Fibroblast of lung (primary cell): ENCODE measurements at places on chromosomes 12 and 14.

GRCh38 chr12:43692064-43692463, 66.5 kb downstream of the PUS7L start:
- peak; percentile 56 for DNase-seq

DNA sequence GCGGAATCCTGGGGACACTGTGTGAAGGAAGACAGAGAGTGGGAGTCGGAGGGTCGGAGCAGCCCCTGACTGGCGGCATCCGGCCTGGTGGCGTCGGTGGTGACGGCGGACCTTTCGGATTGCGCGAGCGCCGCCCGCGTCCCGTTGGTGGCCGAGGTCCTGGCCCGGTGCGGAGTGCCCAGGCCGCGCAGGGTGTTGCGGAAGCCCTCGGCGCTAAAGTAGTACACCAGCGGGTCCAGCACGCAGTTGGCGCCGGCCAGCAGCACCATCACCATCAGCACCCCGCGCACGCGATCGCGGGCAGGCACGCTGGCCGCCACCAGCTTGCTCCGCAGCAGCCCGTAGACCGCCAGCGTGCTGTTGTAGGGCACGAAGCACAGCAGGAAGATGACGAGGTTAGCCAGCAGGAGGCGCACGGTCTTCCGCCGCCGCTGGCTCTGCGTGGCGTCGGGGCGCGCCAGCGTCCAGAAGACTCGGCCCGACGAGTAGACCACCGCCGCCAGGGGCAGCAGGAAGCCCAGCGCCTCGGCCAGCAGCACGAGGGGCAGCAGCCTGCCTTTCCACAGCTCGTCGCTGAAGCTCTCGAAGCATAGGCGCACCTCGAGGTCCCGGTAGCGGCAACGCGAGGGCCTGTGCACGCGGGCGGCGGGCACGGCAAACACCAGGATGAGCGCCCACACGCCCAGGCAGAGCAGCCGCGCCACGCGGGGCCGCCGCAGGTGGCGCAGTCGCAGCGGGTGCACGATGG, 13.1 kb upstream of the CHD4 start:
- peak; percentile 63 for DNase-seq

DNA sequence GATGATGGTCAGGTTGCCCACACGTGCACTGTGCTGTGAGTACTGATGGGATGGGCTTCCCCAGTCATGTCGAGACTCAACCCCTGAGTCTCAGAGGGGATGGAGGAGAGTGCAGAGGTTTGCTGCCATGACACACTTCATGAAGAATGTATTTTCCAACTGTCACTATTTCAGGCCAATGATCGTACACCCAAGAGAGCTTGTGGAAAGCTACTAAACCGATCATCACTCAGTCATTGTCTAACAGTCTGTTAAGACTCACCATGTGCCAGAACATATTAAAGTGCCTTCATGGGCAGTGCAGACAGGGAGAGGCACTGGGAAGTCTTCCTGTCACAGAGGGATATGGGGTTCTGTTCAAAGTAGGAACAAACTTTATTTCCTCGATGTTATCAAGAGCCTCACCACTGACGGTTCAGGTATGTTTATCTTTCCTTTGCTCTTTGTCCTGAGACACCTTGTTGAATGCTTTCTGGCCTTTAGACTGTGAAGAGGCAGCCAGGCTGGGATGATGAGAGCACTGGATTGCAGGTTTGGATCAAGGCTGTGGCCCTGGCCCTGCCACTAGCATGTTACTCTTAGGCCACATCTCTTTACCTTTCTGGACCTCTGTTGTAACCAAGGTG, 41.6 kb upstream of the NTF3 start:
- DNase-seq = no peak

GRCh38 chr12:47188576-47189441, 109.0 kb upstream of the AMIGO2 start:
- peak; percentile 83 for DNase-seq

- no peak for DNase-seq
Measured at GRCh38 chr12:83128540-83128939, 441.8 kb downstream of the TMTC2 start.

DNA sequence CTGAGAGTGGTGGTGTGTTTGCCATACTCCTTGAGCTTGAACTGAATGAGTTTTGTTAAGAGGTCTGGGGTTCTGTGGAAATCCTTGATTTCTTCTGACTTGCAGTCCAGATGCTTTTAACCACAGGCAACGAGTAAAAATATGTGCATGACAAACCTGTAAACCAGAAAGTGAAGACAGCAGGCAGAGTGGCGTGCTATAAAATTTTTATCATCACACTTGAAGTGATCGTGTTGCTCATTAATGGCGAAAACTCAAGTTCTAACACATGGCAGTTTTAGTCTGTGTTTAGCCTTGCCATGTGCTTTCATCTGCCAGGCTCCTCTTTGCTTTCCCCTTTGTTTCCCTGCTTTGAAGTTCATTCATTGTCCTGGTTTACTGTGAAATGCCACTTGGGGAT, 28.0 kb downstream of the TXNRD1 start:
- DNase-seq = peak; percentile 39

- DNase-seq = peak; percentile 61
Measured at GRCh38 chr12:121181181-121181580, 28.7 kb upstream of the P2RX4 start.

DNA sequence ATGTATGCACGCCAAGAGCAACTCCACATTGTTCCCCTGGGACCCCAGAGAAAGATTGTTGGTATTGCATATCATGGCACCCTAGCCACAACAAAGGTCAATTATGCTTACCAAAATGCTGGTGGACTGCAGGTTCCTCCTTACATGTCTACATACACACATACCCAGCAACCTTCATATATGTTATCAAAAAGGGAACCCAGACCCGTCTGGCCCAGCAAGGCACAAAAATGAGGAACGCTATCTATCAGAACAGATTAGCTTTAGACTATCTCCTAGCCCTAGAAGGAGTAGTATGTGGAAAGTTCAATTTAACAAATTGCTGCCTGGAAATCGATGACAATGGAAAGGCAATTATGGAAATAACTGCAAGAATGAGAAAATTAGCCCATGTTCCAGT, 61.5 kb downstream of the DHRS2 start:
- DNase-seq = no peak

DNA sequence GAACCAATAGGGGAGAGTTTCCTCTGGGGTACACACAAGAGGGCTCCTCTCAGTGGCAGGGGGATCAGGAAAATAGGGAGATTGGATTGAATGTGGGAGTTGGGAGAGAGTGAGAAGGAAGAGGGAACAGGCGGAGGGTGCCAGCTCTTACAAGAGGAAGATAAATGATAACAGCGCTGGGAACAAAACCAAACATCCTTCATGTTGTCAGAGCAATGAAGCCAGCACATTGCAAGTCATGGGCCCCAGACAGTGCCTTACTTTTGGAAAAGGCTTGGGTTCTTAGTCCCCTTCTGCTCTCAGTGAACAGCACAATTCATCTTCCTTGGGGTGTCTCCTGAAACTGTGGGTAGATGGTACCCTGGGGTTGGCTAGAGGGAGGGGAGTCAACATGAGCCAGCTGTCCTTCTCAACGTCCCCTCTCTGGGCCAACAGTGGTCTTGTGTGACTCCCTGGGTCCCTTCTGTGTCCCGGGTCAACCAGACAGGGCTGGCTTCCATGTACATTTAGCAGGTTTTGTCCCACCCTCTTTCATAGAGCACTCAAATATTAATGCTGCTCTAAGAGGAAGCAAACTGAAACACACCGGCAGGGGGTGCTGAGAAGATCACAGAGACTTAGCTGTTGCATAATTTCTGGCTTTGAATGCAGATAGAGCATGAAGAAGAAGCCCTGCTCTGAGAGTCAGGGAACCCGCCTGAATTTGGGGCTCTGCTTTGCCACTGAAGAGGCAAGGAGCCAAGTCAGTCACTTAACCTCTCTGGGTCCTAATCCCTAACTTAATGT, 138.5 kb downstream of the ESRRB start:
- peak; percentile 4 for DNase-seq

DNA sequence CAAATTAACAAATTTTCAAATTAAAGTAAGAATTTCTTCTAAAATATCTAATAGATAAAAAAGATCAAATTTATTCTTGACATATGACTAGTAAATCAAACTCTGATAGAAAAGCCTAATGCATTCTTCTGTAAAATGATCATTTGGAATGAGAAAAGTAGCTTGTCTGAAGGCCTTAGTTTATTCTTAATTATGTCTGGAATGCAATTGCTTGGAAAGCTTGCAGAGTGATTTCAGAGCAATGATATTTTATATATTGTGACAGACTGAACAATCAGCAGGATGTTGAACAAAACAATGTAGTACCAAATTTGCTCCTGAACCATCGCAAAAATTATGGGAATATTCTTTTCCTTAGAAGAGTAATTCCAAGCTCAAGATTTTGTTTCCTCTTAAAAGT, 789.6 kb upstream of the NOVA1 start:
- peak; percentile 73 for DNase-seq

GRCh38 chr14:93787465-93788292, 606 bp downstream of the PRIMA1 start:
- no peak for DNase-seq

DNA sequence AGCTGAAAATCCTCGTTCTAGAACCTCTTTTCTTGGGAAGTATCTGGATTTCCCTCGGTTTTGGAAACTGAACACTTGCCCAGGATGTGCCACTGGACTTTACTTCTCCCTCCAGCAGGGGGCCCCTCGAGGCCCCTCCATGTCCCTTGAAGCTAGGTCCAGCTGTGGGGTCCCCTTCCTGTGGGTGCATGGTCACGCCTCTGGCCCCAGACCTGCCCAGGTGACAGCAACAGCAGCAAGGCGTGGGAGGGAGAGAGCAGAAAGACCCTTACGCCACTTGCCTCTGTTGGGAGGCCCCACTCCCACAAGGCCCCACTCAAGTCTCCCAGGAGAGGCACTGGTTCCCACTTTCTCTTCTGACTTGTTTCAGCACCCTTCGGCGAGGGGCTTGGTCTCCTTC, 3.1 kb downstream of the SLC25A29 start:
- DNase-seq = no peak

DNA sequence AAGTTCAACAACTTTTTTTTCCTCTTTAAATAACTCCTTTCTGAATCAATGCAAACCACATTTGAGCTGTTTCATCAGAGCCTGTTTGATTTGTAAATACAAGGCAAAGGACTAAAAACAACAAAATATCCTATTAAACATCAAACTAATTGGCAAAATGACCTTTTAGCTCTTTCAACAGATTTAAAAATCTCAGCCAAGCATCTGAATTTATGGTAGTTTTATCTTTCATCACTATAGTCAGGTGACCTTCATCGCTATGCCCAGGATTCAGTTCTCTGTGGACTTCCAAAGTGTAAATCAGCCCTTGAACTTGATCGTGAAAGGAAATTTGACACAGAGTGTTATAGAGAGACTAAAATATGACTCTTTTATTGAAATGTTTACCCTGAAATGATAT, 1554.5 kb upstream of the FLRT2 start:
- DNase-seq = peak; percentile 36

- DNase-seq = no peak
Measured at GRCh38 chr12:75683220-75683619, 171.8 kb upstream of the KRR1 start.

GRCh38 chr12:1188016-1188415, 197.0 kb downstream of the ERC1 start:
- DNase-seq = no peak

- no peak for DNase-seq
Measured at GRCh38 chr12:44674875-44675274, 201.2 kb downstream of the NELL2 start.

DNA sequence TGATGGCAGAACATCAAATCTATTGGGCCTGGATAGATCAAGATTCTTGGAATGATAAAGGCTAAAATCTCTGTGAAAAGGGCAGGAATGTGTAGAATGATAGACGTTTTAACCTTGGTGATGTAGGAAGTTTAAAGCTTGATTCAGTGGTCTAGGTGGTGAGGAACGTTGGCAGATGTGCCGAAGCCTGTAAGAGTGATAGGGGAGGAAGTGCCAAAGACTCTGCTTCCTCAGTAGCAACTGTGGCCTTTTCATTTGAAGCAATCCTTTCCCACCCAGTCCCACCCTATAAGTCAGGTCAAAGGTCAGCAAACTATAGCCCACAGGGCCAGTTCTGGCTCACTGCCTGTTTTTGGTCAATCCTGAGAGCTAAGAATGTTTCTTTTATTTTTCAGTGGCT, 62.2 kb downstream of the MBIP start:
- DNase-seq = no peak

DNA sequence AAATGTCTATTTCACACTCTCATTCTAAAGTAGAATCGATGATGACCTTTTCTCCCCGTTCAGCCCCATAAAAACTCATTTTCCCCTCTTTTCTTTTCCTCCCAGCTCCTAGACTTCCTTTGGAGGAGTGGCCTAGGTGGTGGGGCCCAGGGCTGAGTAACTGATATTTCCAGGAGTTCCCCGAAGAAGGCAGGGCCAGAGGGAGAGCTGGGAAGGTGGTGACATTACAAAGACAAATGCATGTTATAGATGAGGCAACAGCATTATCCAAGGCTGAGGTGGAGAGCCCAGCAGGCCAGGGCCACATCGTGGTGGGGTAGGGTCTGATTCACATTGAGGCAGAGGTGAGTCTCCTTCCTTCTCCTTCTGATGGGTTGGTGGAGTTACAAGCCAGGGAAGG, 22.2 kb upstream of the HDAC7 start:
- DNase-seq = no peak

- DNase-seq = no peak
Measured at GRCh38 chr12:4320497-4320852, 538 bp upstream of the TIGAR start.

DNA sequence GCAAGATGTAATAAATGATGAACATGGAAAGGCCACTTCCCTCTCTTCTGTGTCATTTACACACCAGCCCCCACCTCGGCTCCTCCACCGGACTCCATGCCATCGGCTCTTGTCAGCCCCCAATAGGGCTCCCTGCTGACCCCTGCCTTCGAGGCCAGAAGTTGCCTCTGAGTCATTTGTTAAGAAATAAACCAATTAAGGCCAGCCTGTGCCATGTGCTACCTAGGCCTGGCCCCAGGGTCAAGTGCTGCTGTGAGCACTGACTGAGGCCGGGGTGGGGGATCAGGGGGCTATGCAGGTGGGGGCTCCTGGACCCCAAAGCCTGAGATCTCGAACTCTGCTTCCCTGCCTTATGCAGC, 53.2 kb downstream of the TESC start:
- no peak for DNase-seq

DNA sequence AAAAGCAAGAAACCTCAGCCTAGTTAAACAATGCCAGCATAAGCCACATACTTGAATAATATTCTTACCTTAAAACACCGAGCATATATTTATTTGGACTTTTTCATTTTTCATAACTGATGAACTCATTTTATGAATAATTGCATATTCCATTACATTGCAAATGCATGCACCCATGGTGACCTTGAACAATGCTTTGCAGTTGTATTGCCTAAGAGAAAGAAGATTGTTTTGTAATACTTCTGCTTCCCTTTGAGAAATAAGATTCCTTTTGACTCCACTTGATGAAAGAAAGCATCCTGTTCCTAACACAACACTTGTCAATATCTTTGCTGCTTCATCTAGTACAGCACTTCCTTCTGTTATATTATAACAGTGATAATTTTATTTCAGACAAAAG, 1182.2 kb downstream of the FLRT2 start:
- DNase-seq = peak; percentile 51
